ENCODE measurements at places on chromosomes 2 and 18. TPM values are rescaled to one million over a fixed set of nuclear protein-coding genes. Genes with fewer than 3 reads are reported as not detected.

- no peaks in the 10 kb centered on the region for H3K27me3 ChIP-seq
- peak overlapping the region; percentile 87 for H3K27ac ChIP-seq
- H3K36me3 ChIP-seq: no peaks in the 10 kb centered on the region
- H3K4me3 ChIP-seq: peak overlapping the region; percentile 64
- DNase-seq: peak; percentile 56
- H3K4me1 ChIP-seq: peaks cover 39% of the 10 kb centered on the region
Measured at GRCh38 chr2:227415538-227416424, 28.0 kb upstream of the SCYGR1 start.

GRCh38 chr18:7307526-7307925, 76.6 kb downstream of the LRRC30 start:
- peaks cover 5% of the 10 kb centered on the region for H3K27me3 ChIP-seq
- no peaks in the 10 kb centered on the region for H3K36me3 ChIP-seq
- no peak overlapping the region for H3K27ac ChIP-seq
- no peak for DNase-seq
- H3K4me1 ChIP-seq: no peaks in the 10 kb centered on the region
- no peak overlapping the region for H3K4me3 ChIP-seq

Gene TMEM37
- total RNA-seq: not detected

Gene TAF4B
- total RNA-seq: 2.3 TPM

Gene ASB18
- total RNA-seq: not detected
